ENCODE measurements at places on chromosomes 11 and 22.

- DNase-seq: no peak
Measured at GRCh38 chr11:66922551-66922950, 35.6 kb downstream of the PC start.

DNA sequence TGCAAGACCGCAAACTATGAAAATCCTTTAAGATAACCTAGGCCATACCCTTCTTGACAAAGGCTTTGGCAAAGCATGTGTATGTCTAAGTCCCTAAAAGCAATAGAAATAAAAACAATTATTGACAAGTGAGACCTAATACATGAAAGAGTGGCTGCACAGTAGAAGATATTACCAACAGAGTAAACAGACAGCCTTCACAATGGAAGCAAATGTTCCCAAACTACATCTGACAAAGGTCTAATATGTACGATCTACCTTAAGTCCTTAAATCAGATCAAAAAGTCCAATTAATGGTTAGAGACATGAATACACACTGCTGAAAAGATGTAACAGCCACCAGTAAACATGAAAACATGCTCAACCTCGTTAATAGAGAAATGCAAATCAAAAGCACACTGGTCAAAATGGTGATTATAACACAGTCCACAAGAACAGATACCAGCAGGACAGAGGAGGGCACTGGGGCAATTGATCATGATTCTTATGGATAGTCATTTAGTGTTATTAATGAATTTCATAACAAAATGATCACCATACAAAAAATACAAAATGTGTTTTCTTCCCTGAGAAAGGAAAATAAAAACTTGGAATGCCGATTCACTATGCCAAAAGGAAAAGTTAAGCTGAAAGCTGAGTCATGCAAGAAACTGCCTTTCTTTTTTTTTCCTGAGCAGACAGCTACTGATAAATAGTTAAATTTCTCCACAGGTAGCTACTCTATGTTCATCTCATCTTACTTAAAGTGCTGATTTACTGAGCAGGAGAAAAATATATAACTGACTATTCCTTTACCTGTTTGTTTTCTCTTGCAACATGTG is 102.6 kb upstream of the VPREB1 start:
- peak; percentile 7 for DNase-seq

- DNase-seq: peak; percentile 51
Measured at GRCh38 chr22:39996732-39997131, 2.0 kb downstream of the FAM83F start.

GRCh38 chr11:9757809-9758636 is 94.1 kb downstream of the SWAP70 start:
- peak; percentile 46 for DNase-seq

GRCh38 chr11:9142732-9143131 is 51.3 kb upstream of the SCUBE2 start:
- no peak for DNase-seq

GRCh38 chr11:126874831-126875230 is 125.7 kb downstream of the KIRREL3 start:
- no peak for DNase-seq

GRCh38 chr11:2651826-2652271 is 47.9 kb downstream of the KCNQ1OT1 start:
- no peak for DNase-seq

DNA sequence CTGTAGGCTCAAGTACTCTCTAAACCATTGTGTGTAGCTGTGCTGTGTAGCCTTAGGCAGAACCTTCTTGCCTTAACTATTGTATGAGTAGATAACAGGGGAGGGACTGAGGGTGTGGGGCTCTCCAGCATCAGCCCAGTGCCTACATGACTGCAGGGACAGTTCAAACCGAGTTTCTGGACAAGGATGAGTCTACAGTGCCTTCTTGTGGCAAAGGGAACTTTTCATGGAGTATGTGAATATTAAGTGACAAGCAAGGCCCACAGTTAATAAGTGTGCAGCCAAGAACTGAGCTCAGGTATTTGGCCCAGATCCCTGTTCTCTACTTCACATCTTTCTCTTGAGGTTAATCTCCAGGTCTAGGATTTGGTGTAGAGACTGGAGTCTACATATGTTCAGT is 424.4 kb upstream of the LARGE1 start:
- DNase-seq: no peak

DNA sequence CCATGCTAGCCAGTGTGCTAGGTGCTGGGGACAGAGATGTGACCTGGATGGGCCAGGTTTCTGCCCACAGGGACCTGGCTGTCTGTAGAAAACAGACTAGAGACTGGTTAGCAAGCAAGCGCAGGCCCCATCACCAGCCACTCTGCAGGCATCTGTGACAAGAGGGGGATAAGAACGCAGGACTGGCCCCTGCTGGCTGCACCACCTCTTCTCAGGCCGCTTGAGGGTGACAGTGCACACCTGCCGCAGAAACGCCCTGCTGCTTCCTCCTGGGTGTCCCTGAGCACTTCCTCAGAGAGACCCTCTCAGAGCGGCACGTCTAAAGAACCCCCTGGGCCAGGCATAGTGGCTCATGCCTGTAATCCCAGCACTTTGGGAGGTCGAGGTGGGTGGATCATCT is 5.9 kb upstream of the PICK1 start:
- DNase-seq: no peak

- no peak for DNase-seq
Measured at GRCh38 chr22:30822216-30823014, 127.7 kb downstream of the OSBP2 start.

- peak; percentile 27 for DNase-seq
Measured at GRCh38 chr11:22778642-22779041, 51.0 kb downstream of the SVIP start.

DNA sequence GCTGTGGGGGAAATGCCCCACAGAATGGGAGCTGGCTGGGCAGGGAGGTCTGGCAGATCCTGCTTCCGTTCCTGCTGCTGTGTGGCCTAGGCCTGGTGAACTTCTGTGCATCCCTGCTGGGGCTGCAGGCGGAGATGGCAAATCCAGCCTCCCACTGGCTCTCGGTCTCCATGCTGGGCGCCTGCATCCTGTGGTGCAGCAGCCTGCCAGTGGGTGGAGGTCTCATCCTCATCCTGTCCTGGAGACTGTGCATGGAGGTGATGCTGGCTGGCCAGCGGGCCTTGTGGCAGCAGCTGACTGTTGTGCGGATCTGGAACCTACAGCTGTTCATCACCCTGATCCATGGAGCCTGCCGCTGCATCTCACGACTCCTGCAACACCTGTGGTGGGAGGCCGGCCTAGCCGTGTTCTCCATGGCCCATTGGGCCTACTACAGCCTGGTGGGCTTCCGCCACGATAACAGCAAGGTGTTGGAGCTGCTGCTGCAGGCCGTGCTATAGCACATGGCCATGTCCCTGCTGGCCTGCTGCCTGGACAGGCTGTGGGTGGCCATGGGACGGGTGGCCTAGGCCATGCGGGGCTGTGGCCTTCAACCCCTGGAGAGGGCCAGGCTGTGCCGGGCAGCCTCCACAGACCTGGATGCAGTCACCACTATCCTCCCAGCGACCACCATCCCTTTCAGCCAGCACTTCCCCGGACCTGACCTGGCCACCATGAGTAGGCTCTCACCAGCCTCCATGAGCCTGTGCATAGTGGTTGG is 8.8 kb upstream of the RPL3 start:
- no peak for DNase-seq

DNA sequence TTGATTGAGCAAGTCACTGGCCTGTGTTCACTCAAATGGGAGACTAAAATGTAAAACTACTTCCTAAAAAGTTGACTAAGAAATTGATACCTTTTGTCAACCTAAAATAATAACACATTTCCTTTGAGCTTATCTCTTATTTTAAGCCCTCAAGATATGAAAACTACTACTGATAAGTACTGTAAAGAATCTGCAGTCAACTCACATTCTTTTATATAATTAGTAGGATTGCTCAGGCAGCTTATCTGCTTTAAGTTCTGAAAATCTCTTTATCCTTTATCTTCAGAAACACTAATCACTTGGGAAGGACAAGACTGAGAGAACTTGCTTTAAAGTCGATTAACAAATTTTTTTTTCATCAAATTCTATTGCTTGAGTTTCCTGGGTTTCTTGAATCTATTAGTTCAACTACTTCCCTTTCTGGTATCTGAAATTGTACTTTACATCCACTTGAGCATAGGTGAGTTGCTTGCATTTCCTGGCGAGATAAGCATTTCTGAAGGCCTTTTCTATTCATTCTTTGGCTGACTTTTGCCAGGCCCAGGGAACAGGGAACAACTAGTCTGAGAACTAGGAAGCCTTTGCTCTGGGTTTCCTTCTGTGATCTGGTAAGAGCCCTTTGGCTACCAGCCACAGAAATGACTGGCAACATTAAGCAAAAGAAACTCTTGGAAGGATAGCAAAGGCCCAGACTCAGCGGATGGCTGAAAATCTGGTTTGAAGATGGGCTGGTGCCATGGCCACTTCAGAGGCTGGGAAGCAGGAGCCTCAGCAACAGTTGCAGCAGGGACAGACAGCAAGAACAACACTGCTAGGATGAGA is 19.3 kb upstream of the CSRP3 start:
- DNase-seq: peak; percentile 18

GRCh38 chr22:44424359-44424682 is 73.7 kb downstream of the RTL6 start:
- DNase-seq: no peak

DNA sequence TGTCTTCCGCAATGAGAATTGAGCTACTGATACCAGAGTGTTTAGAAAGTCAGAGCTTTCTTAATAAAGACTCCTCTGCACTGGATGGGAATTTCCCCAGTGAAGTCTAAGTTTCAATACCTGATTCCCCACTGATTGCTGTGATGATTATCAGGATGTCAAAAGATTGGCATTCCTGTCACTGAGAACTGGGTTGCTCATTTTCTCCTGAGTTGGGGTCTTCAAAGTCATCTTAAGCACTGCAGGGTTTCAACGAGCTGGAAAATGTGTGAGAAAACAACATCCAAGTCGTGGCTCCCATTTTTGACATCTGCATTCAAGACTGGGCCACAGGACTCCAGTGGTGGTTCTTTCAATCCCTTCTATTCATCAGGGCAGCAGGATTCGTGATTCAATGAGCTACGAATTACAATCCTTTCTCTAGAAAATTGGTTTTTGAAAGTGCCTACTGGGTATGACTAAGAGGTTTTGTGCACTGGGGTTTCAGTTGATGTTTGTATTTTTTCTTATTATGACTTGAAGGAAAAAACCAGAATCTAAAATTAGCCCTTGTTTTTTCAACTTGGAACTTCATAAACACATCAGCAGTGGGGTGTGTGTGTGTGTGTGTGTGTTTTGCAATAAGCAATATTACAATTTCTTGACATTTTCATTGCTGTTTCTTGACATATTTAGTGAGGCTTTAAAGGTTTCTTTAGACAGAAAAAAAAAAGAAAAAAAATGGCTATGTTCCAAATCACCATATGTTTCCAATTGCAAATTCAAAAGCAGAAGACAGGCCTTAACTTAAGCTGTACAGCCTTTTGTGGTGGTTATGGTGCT is 233.0 kb downstream of the FAM76B start:
- no peak for DNase-seq

GRCh38 chr11:69280994-69281393 is 13.0 kb upstream of the MYEOV start:
- DNase-seq: peak; percentile 97

- peak; percentile 65 for DNase-seq
Measured at GRCh38 chr11:68206211-68206610, 6.9 kb downstream of the KMT5B start.

GRCh38 chr11:78798663-78799062 is 224.0 kb upstream of the NARS2 start:
- DNase-seq: peak; percentile 40

DNA sequence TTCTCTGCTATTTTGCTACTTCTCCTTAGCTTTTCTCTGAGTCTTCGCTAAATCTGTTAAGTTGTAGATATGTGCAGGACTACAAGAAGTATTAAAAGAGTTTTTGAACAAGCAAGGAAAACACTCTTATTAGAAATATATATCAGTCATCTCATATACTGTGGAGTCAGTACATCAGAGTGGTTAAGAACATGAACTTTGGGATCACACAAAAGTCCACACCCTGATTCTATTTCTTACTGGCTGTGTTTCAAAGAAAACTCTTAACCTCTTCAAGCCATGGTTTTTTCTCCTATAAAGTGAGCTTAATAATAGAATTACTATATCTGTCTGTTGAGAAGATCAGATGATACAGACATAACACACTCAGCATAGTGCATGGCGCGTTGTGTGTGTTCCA is 29.5 kb downstream of the MMP13 start:
- DNase-seq: no peak

- DNase-seq: no peak
Measured at GRCh38 chr11:106446955-106447354, 369.5 kb downstream of the AASDHPPT start.

- no peak for DNase-seq
Measured at GRCh38 chr11:128544471-128545051, 42.8 kb downstream of the ETS1 start.

DNA sequence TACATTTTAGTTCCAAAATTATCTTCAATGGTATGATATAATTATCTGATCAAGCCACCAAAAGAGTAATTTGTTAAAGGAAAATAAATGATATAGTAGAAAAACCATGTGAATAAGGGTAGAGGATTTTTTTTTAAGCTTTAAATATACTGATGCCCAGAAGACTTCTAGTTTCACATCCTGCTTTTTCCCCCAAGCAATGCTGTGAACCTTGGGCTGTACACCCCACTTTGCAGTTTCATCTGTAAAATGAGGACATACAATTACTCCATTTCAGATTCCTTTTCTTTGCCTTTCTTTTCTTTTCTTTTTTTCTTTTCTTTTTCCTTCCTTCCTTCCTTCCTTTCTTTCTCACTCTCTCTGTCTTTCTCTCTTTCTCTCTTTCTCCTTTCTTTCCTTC is 1125.4 kb downstream of the DLG2 start:
- no peak for DNase-seq

DNA sequence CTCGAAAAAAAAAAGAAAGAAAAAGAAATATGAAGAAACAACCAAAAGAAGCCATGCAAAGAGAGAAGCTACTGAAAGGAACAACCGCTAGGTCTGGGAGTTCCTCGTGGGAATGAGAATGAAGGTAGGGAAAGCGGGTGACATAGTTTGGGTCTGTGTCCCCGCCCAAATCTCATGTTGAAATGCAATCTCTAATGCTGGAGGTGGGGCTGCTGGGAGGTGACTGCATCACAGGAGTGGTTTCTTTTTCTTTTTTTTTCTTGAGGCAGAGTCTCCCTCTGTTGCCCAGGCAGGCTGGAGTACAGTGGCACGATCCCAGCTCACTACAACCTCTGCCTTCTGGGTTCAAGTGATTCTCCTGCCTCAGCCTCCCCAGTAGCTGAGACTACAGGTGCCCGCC is 9.7 kb upstream of the TXN2 start:
- DNase-seq: no peak

DNA sequence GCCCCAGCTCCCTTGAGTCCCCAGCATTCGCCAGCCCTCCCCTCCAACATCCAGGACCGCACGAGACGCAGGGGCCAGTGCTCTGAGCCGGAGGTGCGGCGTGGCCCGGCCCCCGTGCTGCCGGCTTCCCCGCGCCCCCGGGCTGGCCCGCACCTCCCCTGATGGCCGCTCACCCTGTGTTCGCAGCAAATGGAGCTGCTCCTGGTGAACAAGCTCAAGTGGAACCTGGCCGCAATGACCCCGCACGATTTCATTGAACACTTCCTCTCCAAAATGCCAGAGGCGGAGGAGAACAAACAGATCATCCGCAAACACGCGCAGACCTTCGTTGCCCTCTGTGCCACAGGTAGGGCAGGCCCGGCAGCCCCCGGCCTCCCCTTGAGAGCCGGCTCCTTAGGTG is 2.7 kb downstream of the CCND1 start:
- DNase-seq: no peak

GRCh38 chr11:2445746-2446551 is 1.1 kb downstream of the KCNQ1 start:
- no peak for DNase-seq

GRCh38 chr11:69637941-69638871 is 2.8 kb upstream of the CCND1 start:
- peak; percentile 33 for DNase-seq

- DNase-seq: no peak
Measured at GRCh38 chr11:87976009-87976408, 199.2 kb downstream of the RAB38 start.

GRCh38 chr11:33362051-33362910 is 105.1 kb downstream of the HIPK3 start:
- DNase-seq: peak; percentile 39

All from bronchial epithelial cell (primary cell).